Stimulated activated CD4-positive, alpha-beta T cell treated with anti-CD3 and anti-CD28 coated beads, Interleukin-1b, Interleukin-23, amount 100 ng/mL, for 1 hour (primary cell): ENCODE measurements at places on chromosomes 4 and X.

DNA sequence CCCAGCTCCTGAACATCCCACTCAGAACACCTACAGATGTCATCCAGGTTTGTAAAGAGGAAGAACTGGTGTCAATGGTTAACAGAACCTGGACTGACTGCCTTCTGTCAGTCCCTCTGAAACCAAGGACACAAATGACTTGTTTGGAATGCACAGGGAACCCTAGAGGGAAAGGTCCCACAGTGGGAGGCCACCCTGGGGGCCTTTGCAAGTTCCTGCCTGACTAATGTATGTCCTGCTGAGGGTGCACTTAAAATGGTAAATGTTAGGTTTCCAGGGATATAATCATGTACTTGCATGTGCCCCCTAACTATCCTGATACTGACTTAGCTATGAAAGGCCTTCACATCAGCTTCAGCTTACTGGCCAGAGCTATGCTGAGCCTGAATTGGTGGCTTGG lies 15.0 kb upstream of the XAGE2 start:
- no peak for DNase-seq

GRCh38 chrX:2682565-2683177 lies 8.4 kb upstream of the CD99 start:
- DNase-seq: no peak

DNA sequence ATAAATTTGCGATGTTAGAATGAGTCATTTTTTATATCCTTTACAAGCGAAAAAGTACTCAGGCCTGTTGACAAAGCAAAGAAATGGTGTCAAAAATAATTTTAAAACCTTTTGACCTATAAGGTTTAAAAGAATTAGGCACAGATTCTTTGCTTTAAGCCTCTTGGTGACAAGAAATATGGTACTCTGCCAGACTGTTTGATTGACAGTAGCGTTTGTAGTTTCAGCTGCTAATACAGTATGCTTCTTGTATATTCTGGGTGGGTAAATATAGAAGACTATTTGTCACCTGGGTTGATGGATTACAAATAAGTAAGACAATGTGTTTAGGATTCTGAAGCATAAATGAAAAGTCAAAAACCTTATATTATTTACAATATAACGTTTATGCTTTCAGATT lies 193.1 kb upstream of the PITX2 start:
- no peak for DNase-seq

DNA sequence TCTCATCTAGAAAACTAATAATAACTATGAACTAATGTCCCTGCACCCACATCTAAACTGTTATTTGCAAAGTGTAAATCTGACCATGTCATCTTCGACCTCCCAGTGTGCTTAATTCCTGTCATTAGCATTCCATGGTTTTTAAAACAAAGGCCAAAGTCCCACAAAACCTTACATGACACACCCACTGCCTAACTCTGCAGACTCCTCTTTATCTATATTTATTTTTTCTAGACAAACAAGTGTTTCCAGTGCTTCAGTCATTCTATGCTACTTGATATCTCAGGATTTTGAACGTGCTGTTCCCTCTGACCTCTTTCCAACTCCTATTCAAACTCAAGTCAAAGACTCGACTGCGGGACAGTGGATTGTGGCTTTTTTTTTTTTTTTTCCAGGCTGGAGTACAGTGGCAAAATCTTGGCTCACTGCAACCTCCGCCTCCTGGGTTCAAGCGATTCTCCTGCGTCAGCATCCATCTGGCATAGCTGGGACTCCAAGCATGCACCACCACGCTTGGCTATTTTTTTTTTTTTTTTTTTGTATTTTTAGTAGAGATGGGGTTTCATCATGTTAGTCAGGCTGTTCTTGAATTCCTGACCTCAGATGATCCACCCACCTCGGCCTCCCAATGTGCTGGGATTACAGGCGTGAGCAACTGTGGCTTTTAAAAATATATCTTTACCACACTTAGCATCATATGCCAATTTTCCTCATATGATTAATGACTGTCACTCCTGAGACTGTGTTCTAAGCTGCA lies 1511.0 kb downstream of the ARAP2 start:
- no peak for DNase-seq

DNA sequence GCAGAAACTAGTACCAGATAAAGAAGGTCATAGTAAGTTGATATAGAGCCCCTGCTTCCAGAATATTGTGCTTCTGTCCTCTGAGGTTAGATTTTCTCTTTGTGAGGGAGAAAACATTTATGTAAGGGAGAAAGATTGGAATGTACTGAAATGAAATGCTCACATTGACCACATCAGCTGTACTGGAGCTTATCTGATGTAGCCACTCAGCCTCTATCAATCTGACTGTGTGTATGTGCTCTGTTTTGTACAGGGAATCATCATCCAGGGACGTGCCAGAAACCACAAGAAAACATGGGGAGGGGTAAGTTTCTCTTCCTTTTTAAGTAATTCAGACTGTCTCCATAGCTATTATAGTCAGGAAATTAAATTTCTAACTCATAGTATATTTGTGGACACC lies 56.8 kb downstream of the PRRG1 start:
- no peak for DNase-seq

- DNase-seq: no peak
Measured at GRCh38 chrX:154597221-154597620, 12.3 kb downstream of the CTAG1A start.

GRCh38 chr4:80781431-80781830 lies 249.1 kb upstream of the BMP3 start:
- no peak for DNase-seq

GRCh38 chr4:24802648-24803047 lies 7.3 kb downstream of the SOD3 start:
- no peak for DNase-seq

- no peak for DNase-seq
Measured at GRCh38 chr4:188552741-188553275, 413.6 kb downstream of the TRIML1 start.

DNA sequence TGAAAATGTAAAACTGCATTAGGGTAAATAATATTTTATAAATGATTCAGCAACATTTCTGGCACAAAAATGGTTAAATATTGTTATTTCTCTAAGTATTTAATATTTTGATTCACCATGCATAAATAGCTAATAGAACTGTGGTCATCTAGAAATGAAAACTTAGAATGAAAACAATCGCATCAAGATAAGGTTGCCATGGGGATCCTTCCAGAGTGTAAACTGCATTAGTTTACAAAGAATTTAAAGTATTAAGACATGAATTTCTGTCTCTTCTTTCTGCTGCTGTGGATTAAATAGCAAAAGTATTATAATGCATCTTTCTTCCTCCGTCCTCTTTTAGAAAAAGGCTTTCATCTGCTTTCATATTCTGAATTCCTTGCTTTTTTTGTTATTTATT lies 1064.6 kb upstream of the SLIT2 start:
- no peak for DNase-seq

- DNase-seq: no peak
Measured at GRCh38 chr4:178356725-178357124, 914.5 kb upstream of the AGA start.

- DNase-seq: no peak
Measured at GRCh38 chr4:79249881-79250503, 75.9 kb downstream of the NAA11 start.

DNA sequence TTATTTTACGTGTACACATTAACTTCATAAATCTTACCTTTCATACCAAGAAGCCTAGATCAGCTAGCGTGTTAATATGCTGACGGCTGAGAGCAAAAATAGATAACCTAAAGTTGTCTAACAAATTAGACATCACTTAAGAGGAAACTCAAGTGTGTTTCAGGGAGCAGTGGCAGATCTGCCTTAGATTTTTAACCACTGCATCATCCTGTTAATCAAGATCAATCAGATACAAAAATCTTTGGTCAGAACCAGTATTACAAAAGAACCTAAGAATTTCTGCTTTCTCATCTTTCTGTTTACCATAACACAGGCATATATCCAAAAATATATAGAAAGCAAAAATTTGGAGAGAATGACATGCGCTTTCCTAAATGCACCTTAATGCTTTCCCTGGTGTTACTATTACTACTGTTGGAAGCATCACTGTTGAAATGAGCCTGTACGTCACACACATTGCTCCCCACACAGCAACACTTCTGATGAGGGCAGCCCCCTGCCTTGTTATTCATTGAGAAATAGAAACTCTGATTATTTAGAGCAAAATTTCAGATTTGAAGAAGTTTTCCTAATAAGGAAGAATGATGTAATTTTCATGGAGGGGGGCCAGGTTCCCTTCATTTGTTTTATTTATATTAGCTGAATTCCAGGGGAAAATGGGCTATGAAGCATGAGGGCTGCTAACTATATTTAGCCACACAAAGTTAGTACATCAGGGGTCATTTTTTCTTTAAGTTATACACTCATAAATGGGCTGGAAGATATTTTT lies 152.3 kb downstream of the CBR4 start:
- DNase-seq: no peak

GRCh38 chr4:185343726-185344581 lies 51.8 kb downstream of the LRP2BP start:
- DNase-seq: no peak

DNA sequence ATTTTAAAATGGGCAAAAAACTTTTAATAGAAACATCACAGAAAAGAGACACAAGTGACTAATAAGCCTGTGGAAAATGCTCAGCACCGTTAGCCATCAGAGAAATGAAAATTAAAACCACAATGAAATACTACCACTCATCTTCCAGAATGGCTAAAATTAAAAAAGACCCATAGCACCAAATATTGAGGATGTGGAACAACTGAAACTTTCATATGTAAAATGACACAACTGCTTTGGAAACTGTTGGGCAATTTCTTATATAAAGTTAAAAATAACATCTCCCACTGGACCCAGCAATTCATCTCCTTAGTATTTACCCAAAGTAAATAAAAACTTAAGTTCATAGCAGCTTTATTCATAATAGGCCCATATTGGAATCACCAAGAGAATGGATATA lies 94.2 kb downstream of the TENM3 start:
- DNase-seq: no peak

- DNase-seq: no peak
Measured at GRCh38 chr4:87982036-87982435, 6.5 kb downstream of the SPP1 start.

- no peak for DNase-seq
Measured at GRCh38 chr4:127018381-127018780, 614.4 kb upstream of the INTU start.

DNA sequence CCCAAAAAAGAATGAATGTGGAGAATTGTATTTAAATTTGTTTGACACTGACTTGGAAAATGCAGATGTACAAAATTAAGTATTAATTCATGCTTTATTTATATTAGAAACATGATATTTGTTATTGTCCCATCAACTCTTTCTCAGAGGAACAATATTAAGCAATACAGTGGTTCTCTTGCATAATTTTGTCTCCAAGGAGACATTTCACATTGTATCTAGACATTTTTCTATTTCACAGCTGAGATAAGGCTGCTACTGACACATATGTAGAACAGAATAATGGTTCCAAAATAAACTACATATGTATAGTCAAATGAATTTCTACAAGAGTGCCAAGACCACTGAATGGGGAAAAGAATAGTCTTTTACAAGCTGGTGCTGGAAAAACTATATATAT lies 427.9 kb upstream of the SPANXN1 start:
- DNase-seq: no peak

- no peak for DNase-seq
Measured at GRCh38 chr4:68589790-68590189, 13.7 kb upstream of the UGT2B17 start.

GRCh38 chr4:184825896-184826690 lies at the start of gene ACSL1:
Gene ACSL1, minus strand, starts transcription at chr4:184825968. Its CDS starts 22,454 bp downstream, at chr4:184803514.
- peak; percentile 63 for DNase-seq

GRCh38 chr4:104868958-104869357 lies 277.7 kb upstream of the TET2 start:
- no peak for DNase-seq

DNA sequence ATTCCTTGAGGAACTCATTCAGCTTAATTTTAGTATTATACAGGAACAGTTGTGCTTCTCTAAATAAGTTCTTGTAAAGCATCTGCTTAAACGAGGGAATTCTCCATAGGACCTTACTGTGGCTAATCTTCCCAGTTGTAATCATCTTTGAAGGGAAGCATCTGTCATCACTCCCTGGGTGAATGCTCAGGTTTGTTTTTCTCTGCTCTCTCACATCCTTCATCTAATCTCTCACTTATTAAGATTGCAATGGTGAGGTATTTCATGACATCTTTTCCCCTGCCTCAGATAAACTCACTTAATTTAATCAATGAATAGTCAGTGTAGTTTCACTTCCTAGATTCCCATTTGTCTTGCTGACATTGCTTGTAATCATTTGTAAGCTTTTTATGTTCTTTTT lies 121.8 kb upstream of the ADAMTS3 start:
- no peak for DNase-seq

GRCh38 chr4:63169836-63170235 lies 1239.4 kb downstream of the TECRL start:
- no peak for DNase-seq

- no peak for DNase-seq
Measured at GRCh38 chr4:68272380-68272779, 26.9 kb upstream of the TMPRSS11B start.

- no peak for DNase-seq
Measured at GRCh38 chrX:139924069-139924695, 8.7 kb downstream of the ATP11C start.

- no peak for DNase-seq
Measured at GRCh38 chr4:4412641-4413372, 25.9 kb downstream of the NSG1 start.

DNA sequence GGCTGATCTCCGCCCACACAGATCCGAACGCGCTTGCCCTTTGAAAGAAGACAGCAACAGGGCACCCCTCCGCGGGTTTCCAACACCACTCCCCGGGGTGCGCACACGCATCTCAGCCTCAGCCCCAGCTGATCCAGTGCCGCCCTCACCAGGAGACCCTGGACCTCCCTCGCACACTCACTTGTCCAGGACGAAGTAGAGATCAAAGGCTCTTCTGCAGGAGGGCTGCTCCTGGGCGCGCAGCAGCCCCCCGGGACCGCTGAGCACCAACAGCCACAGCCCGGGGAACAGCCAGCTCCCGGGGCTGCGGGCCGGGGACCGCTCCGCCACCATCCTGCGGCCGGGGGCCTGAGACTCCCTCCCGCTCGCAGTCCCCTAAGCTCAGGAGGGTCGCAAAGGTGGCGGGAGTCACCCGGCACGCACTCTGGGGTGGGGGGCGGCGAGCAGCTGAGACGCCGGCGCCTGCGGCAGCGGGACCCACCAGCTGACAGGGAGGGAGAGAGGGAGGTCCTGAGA lies 743 bp downstream of the ANTXR2 start:
- peak; percentile 18 for DNase-seq

DNA sequence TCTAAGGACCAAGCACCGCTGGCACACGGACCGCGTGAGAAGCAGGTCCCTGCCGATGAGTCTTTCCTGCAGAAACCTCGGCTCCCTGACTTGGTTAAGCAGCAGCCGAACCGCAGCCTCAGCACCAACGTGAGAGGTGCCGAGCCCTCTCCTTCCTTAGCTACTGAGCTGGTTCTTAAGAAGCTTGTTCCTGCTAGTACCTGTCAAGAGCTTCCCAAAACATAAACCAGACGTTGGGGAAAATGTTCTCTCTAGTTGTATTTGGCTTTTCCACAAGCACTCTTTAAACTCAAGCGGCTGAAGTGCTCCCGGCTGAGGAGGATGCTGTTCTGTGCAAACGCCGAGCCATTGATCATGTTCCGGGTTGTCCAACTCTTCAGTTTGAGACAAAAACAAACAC lies 29.3 kb upstream of the TLR3 start:
- no peak for DNase-seq

GRCh38 chr4:174708381-174708780 lies 120.7 kb downstream of the GLRA3 start:
- DNase-seq: no peak

GRCh38 chr4:113094331-113094730 lies 44.9 kb downstream of the ANK2 start:
- DNase-seq: no peak

- DNase-seq: no peak
Measured at GRCh38 chrX:506341-506740, 119.6 kb upstream of the PPP2R3B start.

- no peak for DNase-seq
Measured at GRCh38 chr4:41572516-41572915, 34.6 kb downstream of the LIMCH1 start.
